ENCODE measurements at places on chromosomes 6 and 20.

DNA sequence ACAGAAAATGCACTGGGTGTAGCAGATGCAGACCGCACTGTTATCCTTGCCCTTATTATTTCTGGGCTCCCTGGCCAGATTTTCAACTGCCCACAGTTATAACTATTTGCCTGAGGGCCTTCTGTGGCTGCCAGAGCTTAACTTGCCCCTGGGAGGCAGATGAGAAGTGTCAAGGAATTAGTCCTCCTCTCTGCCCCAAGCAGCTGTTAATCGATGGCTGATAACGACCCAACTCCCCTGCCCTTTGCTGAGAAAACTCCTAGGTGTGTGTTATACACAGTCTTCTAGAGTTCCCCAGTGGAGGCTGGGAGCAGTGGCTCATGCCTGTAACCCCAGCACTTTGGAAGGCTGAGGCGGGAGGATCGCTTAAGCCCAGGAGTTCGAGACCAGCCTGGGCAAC lies 44.4 kb upstream of the SHLD1 start:
- no peak for DNase-seq

DNA sequence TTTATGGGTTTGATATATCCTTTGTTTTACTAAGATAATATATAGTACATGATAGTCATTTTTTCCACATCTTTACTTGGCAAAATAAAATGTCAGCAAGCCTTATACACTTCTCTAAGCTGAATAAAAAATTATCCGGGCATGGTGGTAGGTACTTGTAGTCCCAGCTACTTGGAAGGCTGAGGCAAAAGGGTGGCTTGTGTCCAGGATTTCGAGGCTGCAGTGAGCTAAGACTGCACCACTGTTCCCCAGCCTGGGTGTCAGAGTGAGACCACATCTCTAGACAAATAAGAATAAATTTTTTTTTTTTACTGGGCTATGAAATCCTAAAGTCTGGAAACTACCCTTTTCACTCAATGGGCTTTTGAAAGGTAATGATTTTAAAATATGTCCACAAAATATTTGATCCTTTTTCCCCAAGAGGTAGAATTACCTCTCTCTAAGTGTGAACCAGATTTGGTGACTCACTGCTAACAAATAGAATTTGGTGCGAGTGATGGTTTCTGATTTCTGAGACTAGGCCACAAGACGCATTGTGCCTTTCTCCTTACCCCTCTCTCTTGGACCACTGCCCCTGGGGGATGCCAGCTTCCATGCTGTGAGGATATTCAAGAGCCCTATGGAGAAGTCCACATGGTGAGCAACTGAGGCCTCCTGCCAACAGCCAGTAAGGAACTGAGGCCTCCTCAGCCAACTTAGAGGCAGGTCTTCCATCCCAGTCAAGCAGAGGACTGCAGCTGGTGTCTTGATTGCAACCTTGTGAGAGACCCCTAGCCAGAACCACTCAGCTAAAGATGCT lies 84.2 kb upstream of the ZNFX1 start:
- DNase-seq, result no peak

GRCh38 chr20:16236589-16237241 lies 336.5 kb downstream of the KIF16B start:
- DNase-seq, result no peak

DNA sequence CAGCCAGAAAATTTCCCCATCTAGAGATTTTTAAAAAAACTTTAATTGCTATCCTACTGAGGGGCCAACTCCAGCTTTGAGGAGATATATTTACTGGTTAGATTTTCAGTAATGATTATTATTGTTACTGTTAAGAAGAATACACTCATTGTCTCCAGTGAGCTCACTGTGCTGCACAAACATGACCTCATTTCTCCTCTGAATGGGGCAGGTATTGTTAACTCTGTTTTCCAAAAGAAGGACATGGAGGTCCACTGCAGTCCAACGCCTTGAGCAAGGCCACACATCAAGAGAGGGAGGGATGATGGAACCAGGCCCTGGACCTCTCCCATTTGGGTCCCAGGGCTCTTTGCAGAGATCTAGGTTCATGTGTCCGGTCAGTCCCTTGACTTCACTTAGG lies 13.9 kb upstream of the SCUBE3 start:
- no peak for DNase-seq

DNA sequence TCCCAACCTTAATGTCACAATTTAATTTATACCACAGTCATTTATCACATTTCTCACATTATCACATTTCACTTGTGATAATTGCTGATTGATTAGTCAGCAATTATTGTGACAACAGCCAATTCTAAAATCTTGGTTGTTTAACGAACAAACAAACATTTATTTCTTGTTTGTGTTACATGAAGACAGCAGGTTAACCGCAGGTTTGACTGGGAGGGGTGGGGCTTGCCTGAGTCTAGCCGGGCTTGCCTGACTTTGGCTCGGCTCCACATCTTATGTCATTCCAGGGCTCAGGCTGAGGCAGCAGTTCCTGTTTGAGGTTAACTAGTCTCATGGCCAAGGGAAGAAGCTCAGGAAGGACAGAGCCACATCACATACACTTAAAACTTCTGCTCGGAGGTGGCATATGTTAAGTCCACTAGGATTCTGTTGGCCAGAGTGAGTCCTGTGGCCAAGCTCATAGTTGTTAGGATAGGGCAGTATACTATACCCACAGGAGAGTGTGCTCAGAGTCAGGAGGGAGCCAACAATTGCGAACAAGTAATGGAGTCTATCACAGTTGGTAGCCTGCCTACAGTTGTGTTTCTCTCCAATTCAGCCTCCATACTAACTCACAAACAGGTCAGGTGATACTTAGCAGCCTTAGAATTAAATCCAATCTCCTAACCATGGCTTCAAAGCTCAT lies 90.0 kb upstream of the IFNGR1 start:
- no peak for DNase-seq

- DNase-seq, result no peak
These were observed 143.9 kb upstream of the RALGAPA2 start for GRCh38 chr20:20856306-20856705.

GRCh38 chr20:33263784-33264183 lies 19.2 kb upstream of the BPIFB1 start:
- DNase-seq, result no peak

DNA sequence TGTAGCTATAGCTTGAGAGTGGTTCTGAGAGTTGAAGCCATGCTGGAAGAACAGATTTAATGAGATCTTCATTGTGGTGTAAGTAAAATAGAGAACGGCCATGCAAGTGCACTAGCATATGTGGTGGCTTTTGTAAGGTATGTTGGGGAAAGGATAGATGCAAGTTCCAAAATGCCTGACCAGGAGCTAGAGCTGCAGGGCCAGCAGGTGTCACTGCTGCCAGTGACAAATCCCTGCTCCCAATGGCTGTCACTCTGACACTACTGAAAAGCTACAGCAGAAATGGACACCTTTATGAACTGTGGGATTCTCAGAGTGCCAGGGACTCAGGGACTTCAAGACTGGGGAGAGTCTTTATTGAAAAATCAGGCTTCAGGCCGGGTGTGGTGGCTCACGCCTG lies 23.1 kb upstream of the VIP start:
- no peak for DNase-seq

GRCh38 chr6:93639126-93639525 lies 219.8 kb upstream of the EPHA7 start:
- no peak for DNase-seq

DNA sequence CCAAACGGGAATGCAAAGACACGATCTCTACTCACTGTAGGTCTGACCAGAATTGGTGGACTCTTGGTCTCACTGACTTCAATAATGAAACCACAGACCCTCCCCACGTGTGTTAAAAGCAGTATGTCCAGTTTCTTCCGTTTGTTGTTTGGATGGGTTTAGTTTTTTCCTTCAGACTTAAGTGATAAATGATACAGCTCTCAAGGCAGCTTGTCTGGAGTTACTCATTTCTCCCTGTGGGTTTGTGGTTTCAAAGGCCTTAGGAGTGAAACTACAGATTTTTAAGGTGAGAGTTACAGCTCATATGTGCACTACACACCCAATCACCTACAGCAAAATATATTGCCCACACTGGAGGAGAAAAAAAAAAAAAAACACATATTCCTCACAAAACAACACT lies 86.7 kb upstream of the STMND1 start:
- no peak for DNase-seq

DNA sequence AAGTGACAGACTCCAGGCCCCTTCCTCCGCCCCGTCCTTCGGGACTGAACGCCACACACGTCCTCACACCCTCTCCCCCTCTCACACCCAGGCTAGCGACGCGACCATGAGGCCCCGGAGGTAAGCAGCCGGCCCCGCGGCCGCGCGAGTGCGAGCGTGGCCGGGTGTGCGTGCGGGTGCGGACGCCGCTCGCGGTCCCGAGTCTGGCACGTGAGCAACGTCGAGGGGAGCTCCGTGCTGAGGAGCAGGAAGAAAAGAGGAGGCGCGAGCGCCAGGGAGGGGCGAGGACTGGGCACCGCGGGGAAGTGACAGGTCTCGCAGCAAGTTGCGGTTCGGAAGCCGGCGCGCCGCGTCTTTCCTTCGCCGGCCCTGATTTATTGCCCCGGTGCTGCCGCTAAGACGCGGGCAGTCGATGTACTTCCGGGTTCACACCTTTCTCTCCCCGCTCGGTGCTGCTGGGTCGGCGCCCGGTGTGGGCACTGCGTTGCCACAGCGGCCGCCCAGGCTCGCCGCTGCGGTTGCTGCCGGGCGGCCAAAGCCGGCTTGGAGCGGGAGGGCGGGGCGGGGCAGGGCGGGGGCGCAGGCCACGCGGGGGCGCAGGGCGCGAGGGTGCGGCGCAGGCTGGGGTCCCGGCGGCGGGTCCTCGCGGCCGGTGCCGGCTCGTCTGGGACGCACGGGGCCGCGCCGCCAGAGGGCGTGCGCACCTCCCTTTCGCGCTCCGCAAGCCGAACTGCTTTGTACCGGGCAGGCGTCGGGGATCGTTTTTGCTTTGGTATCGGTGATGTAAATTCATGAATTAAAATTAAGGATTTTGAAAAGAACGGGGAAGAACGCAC lies 15.8 kb upstream of the LIN28B start:
- DNase-seq, result peak; percentile 45

- no peak for DNase-seq
These were observed 328.5 kb upstream of the PRDM1 start for GRCh38 chr6:105757512-105758200.

GRCh38 chr6:98842342-98843180 lies 8.2 kb downstream of the POU3F2 start:
- DNase-seq, result no peak

- DNase-seq, result no peak
These were observed 23.5 kb downstream of the UQCC2 start for GRCh38 chr6:33688006-33688405.

DNA sequence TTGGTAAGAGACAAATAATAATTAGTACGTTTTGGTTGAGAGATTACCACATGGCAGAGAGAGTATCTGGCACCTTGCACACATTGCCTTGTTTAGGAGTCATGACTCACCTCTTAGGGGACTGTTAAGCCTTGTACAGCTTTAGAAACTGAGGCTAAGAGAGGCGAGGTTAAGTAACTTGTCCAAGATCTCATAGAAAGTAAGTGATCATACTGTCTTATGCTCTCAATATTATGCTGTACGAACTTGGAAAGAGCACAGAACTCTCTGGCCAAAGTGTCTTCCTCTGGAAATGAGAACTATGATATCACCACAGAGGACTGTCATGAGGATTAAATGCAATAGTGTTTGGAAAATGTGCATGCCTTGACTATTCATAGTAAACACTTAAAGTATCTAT lies 249.0 kb downstream of the UTRN start:
- no peak for DNase-seq

- DNase-seq, result no peak
These were observed 448.0 kb downstream of the TENT5A start for GRCh38 chr6:81304466-81304865.

GRCh38 chr6:158175111-158175510 lies 7.0 kb downstream of the GTF2H5 start:
- no peak for DNase-seq

DNA sequence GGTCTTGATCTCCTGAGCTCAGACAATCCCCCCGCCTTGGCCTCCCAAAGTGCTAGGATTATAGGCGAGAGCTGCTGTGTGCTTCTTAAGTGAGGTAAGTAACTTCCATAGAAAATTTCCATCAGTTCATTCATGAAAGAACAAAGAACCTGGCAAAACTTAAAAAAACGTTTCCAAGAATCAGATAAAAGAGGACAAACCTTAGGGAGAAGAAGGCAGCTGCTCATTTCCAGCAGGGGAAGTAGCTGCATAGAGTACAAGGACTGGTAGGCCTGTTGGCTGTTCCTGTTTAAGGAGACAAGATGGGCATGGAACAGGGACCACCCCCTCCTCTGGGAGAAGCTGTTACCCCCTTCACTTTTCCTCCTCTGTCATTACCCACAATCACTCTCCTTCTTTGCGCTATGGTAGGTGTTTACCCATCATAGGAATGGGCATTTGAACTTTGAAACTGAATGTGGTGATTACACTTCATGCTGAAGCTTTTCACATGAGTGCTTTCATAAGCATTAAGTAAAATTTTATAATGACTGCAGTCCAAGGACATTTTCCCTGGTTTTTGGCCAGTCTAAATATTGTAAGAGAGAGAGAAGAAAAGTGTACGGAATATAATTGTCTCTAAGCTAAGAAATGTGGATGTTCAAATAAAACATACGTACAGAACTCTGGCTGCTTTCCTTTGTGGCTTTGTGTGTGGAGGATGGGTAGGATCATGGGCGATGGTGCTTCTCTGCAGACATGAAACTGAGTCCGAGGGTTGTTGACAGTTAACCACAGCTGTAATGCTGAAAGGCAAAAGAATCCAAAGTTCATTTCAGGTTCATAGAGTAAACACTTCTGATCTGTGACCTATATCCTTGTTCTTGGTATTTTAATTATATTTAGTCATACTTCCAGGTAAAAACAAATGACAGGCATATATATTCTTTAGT lies 56.4 kb downstream of the CCN2 start:
- no peak for DNase-seq

- no peak for DNase-seq
These were observed 45.5 kb downstream of the SNAP25 start for GRCh38 chr20:10264166-10264558.

GRCh38 chr6:33923857-33924514 lies 120.2 kb upstream of the MLN start:
- no peak for DNase-seq

GRCh38 chr6:87731818-87732661 lies 30.0 kb upstream of the AKIRIN2 start:
- no peak for DNase-seq

GRCh38 chr20:2140561-2140960 lies 38.9 kb downstream of the STK35 start:
- DNase-seq, result no peak
